Activated T-helper 1 cell treated with anti-CD3 and anti-CD28 coated beads, Interleukin-12 subunit alpha, Interleukin-12 subunit beta, Interleukin-2, Interleukin-4 antibody, amounts not matched to agents 30 ng/mL and 10 ng/mL and 1 ng/mL, durations not matched to agents 14 hours and 24 hours and 36 hours (primary cell): ENCODE measurements at places on chromosomes 5 and 9.

GRCh38 chr5:143313298-143313852, 90.1 kb downstream of the NR3C1 start:
- peaks cover 50% of the 10 kb centered on the region for H3K36me3 ChIP-seq
- H3K27ac ChIP-seq, result peak overlapping the region; percentile 58
- H3K4me1 ChIP-seq, result peaks cover 46% of the 10 kb centered on the region
- no peak overlapping the region for H3K4me3 ChIP-seq
- no peak for DNase-seq
- H3K27me3 ChIP-seq, result no peaks in the 10 kb centered on the region

DNA sequence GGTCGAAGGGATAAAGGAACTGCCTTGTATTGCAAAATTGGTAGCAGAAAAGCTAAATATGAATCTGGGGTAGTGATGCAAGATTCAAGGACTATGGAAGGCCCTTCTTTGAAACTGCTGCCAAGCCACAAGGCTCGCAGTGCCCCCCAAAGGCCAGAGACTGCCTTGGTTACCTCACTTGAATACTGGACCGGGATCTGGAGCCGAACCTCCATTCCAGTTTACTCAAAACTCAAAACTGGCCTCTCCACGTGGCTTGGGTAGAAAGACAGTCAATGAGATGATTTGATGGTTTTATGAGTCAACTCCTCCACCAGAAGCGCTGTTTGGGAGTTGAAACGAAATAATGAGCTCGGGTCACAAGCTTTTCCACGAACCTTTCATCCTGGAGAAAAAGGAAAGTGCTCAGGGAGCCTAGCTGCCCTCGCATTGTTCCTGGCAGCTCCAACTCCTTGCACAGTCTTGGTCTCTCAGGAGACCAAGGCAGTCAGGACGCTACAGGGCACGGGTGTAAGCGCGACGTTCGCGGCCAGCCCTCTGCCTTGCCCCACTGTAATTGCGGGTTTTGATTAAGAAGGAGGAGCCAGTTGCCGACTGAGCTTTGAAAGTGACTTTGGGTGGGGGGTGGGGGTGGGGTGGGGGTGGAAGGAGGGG, 2.8 kb downstream of the ST8SIA4 start:
- peaks cover 45% of the 10 kb centered on the region for H3K36me3 ChIP-seq
- peak overlapping the region; percentile 96 for H3K4me3 ChIP-seq
- no peaks in the 10 kb centered on the region for H3K27me3 ChIP-seq
- H3K27ac ChIP-seq, result peak overlapping the region; percentile 99
- no peak for DNase-seq
- peaks cover 54% of the 10 kb centered on the region for H3K4me1 ChIP-seq

- peak overlapping the region; percentile 64 for H3K4me3 ChIP-seq
- H3K27ac ChIP-seq, result no peak overlapping the region
- no peaks in the 10 kb centered on the region for H3K36me3 ChIP-seq
- no peaks in the 10 kb centered on the region for H3K4me1 ChIP-seq
Measured at GRCh38 chr9:3181049-3181953, 337.4 kb upstream of the PUM3 start.

GRCh38 chr5:115475788-115476187, 68.8 kb downstream of the FEM1C start:
- H3K4me3 ChIP-seq, result no peak overlapping the region
- H3K27me3 ChIP-seq, result peaks cover 20% of the 10 kb centered on the region
- H3K4me1 ChIP-seq, result no peaks in the 10 kb centered on the region
- peaks cover 1% of the 10 kb centered on the region for H3K36me3 ChIP-seq

DNA sequence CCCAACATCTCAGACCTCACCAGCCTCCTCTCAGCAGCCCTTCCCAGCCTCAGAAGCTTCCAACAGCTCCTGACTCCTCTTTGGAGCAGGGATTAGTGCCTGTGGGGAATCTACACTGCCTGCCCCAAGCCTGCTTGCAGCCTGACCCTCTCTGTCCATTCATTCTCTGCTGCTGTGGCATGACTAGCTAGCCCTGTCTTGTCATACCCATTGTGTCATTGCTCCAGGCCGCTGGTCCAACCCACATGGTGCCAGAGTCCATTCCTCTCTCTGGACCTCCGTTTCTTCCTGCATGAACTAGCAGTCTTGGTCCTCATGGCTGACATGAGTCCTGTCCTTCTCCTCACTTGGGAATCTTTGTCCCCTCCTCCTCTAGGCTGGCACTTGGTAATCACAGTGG, 12.8 kb upstream of the RXRA start:
- no peaks in the 10 kb centered on the region for H3K4me1 ChIP-seq
- no peak overlapping the region for H3K4me3 ChIP-seq
- H3K36me3 ChIP-seq, result no peaks in the 10 kb centered on the region
- peaks cover 8% of the 10 kb centered on the region for H3K27me3 ChIP-seq
- H3K27ac ChIP-seq, result no peak overlapping the region

GRCh38 chr5:178221282-178221681, 11.3 kb downstream of the PHYKPL start:
- DNase-seq, result no peak
- peak overlapping the region; percentile 79 for H3K27ac ChIP-seq
- peaks cover 45% of the 10 kb centered on the region for H3K36me3 ChIP-seq
- H3K27me3 ChIP-seq, result no peaks in the 10 kb centered on the region

DNA sequence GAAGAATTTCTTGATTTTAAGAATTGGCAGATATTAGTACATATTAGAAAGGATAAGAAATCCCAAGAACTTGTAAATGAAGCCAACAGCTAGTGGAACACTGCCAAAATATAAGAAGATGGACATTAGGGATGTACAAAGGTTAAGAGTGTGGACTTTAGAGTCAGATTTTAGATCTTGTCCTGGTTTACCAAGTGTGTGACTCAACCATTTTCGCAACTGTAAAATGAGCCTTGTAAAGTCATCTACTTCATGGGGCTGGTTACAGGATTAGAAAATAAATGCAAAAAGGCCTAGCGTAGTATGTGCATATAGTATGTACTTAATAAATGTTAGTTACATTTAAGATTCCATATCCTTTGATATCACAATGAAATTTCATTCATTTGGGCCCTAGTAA, 260.0 kb downstream of the RAB3C start:
- peaks cover 5% of the 10 kb centered on the region for H3K27me3 ChIP-seq
- no peaks in the 10 kb centered on the region for H3K4me1 ChIP-seq
- H3K4me3 ChIP-seq, result no peak overlapping the region
- no peak overlapping the region for H3K27ac ChIP-seq
- no peak for DNase-seq

- H3K4me3 ChIP-seq, result peak overlapping the region; percentile 13
- DNase-seq, result peak; percentile 89
- H3K27me3 ChIP-seq, result no peaks in the 10 kb centered on the region
- H3K36me3 ChIP-seq, result peaks cover 9% of the 10 kb centered on the region
Measured at GRCh38 chr5:67206929-67207328, 10.3 kb upstream of the CD180 start.
